Hematopoietic multipotent progenitor cell (in vitro differentiated cells): ENCODE measurements at places on chromosomes 12 and 14.

DNA sequence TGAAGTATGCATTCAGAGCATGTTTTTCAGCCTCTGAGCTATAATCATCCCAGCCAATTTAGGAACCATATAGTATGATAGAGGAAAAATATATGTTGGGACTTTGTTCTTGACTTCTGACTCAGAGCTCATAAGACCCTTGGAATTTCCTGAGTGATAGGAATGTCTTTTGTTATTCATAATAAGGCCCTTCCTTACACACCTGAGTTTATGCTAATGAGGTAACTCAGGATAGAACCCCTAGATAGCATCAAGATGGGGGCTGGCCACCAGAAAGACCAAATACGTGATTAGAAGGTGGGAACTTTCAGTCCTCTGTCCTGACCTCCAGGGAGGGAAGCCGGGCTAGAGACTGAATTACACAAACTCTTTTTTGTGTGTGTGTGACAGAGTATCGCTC, 32.4 kb upstream of the PLEK2 start:
- no peak for DNase-seq

DNA sequence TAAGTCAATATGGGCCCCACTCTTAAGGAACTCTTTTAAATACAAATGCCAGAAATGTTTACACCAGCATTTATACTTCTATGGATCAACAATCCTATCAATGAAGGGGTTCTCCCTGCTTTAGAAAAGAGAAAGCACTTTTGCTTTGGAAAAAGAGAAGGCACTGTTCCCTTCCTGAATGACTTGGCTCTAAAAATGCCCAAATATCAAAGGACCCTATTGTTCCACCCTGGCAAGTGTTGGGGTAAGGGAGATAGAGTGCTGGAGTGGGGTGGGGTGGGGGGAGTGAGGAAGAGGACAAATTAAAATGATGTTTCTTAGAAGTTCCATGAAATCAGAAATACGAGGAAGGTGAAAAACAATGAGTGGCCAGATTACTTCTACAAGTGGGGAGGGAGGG, 131.6 kb upstream of the GRIN2B start:
- DNase-seq: no peak

- no peak for DNase-seq
These were observed 62.9 kb downstream of the GCH1 start for GRCh38 chr14:54839701-54840119.

- no peak for DNase-seq
These were observed 216.7 kb downstream of the VRK1 start for GRCh38 chr14:97013878-97014277.

- no peak for DNase-seq
These were observed 95.3 kb downstream of the BCAT1 start for GRCh38 chr12:24853588-24853987.

GRCh38 chr12:81245458-81245857, 167.6 kb downstream of the ACSS3 start:
- DNase-seq: no peak

- peak; percentile 53 for DNase-seq
These were observed 33.4 kb upstream of the SYNDIG1L start for GRCh38 chr14:74459289-74459946.

GRCh38 chr14:94081386-94081820, 293 bp downstream of the IFI27L1 start:
- DNase-seq: no peak

- DNase-seq: no peak
These were observed 467.5 kb downstream of the VRK1 start for GRCh38 chr14:97264516-97265230.

DNA sequence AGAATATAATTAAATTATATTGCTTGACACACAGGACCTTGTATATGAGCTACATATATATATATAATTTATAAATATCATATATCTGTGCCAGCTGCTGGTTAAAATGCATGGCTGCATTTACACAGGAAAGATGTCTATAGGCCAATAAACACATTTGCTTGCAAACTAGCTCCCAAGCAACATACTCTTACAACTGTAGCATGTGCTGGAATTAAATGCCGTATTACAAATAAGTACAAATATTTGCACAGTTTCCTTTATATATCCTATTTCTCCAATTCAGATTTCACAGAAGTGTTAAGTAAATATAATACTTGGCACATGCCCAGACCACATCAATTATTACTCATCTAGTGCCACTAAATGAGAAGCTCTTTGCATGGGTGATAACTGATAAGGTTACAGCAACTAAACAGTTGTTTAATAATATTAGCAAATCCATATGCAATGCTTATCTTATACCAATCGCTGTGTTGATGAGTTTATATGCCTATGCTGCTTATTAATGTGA, 66.7 kb upstream of the E2F7 start:
- no peak for DNase-seq

DNA sequence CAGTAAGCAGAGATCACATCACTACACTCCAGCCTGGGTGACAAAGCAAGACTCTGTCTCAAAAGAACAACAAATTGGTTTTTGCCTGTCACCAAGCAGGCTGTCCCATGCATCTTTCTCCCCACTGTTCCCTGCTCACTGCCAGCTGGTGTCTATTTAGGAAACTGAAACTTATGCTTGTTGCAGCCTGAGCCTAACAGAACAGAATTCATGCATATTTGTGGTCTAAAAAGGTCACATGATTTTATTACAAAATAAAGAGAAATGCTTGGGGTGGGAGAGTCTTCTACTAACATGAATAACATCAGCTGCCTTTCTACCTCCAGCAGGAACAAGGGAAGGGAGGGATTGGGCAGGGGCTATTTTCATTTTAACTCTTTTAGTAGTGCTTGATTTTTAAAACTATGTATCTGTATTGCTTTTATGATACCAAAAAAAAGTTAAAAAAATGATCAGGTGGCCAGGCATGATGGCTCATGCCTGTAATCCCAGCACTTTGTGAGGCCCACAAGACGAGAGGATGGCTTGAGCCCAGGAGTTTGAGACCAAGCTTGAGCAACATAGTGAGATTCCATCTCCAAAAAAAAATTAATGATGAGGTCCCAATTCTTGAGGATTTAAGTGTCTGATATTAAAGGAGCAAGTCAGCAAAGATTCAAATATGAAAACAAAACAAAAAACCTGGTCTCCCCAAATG, 923 bp downstream of the STAT2 start:
- no peak for DNase-seq

DNA sequence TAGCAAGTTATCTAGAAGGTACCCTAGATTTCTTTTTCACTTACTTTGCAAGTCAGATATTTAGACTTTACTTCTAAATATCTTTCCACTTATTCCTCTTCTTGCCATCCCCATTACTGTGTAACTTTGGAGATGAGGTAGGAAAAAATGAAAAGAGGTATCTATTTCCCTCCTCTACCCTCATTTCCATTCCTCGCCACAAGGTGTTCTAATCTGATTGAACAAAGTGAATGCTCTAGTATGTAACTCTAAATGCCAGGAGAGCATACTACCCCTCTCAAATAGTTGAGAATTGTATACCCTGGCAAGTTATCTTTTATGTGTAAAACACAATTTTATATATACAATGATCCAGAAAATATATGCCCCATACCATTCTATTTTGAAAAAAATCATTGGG, 1.7 kb upstream of the LDHB start:
- DNase-seq: peak; percentile 24

- DNase-seq: no peak
These were observed 69.9 kb downstream of the ASCL4 start for GRCh38 chr12:107844312-107844921.

- no peak for DNase-seq
These were observed 46.3 kb upstream of the STON2 start for GRCh38 chr14:81446279-81447007.

- DNase-seq: no peak
These were observed 8.7 kb downstream of the SHMT2 start for GRCh38 chr12:57237932-57238853.
